ENCODE measurements at places on chromosomes 3 and 15.
A peak's percentile ranks its signal among the peaks of the same experiment; 100 is the strongest.

- DNase-seq: no peak
These were observed 917.5 kb downstream of the FHIT start for GRCh38 chr3:60333710-60334109.

DNA sequence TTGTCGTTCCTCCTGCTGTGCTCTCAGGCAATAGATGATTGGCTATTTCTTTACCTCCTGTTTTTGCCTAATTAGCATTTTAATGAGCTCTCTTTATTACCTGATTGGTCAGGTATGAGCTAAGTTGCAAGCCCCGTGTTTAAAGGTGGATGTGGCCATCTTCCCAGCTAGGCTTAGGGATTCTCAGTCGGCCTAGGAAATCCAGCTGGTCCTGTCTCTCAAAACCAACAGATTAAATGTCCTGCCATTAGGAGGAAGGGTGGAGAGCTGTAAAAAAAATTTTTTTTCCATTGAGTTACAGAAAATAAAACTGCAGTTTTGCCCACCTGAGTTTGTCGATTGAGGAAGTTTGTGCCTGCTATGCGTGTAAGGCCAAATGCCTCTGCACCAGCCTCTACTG lies 5.4 kb upstream of the ACSBG1 start:
- DNase-seq: no peak

DNA sequence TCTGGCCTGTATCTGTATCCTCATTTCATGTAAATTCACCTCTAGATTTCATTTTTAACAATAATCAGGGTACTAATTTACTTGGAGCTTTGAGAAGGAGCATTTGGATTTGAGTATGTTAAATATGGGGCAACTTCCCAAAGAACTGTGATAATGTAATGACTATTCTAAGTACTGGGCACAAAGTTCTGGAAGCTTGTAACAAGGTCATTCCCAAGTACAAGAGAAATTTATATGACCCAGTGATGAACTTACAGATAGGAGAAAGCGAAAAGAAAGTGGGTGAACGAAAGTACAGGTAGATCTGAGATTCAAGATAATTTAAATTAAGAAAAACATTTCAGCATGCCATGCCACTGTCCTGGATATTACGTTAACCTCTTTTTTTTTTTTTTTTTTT lies 93.8 kb downstream of the MYO5A start:
- DNase-seq: no peak

DNA sequence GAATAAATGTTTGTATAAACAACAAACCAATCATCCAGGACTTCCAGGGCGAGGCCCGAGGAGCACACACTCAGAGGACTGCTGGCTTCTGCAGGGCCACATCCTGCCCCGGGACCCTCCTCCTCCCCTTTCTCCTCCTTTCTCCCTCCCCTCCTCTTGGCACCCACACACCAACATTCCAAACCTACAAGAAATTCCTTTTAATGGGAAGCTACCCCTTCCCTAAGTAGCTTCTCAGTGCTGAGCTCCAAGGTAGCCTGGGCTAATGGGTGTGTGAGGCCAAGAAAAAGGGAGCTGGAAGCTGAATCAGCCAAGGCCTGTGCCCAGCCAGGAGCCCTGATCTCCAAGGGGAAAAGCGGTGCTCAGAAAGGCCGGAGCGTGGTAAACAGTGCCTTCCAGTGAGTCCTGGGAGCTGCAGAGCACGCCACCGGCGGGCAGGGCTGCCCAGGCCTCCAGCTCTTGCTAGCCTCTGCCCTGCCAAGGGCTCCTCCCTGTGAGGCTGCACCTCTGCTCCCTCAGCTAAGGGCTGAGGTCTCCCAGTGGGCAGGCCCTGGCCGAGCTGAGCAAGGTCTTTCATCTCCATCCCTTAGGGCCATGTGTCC lies 3.9 kb downstream of the ITIH3 start:
- no peak for DNase-seq

GRCh38 chr3:153396581-153396980 lies 234.6 kb downstream of the RAP2B start:
- no peak for DNase-seq

- DNase-seq: no peak
These were observed 257.7 kb upstream of the UBE2E1 start for GRCh38 chr3:23547905-23548650.

DNA sequence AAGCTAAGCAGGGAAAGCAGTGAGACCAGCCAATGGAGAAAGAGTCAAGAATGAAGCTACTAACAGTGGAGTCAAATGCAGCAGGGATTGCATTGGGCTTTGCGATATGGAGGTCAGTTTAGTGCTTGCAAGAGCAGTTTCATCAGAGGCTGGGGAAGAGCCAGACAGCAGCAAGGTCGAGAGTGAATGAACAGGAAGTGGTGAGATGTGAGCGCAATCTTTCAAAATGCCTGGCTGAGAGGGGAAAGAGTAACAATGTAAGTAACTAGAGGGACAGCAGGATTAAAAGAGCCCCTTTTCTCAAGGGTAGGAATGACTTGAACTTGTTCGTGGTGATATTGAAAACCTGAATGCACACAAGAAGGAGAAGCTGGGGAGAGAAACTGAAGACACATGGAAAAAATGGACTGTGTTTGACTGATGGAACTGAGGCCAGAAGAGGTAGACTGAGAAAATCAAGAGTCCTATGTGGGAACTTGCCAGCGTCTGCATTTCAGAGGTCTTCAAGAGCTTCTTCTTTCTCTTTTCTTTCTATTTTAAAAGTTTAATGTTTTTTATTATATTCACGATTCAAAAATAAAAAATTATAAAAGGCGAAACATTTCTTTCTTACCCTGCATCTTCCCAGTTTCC lies 30.6 kb upstream of the GPR160 start:
- DNase-seq: peak; percentile 15

DNA sequence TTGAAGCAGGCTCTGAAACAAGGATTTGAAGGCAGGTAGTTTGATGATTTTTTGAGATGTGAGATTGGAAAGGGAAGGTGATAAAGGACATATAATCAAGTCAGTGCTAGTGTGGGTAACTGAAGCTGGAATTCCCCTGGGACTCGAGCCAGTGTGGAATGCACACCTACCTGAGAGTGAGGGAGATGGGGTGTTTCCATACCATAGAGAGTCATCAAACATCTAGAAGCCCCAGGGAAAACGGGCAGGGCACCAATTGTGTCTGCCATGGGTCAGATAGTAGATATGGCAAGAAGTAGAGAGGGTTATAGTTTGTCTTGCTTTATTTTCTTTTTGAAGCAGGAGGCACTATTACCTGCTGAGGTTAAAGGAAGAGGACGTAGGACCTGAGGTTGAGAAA lies 120.0 kb downstream of the SSR3 start:
- no peak for DNase-seq

- DNase-seq: no peak
These were observed 279.6 kb downstream of the LSAMP start for GRCh38 chr3:116165641-116166040.

GRCh38 chr3:134337511-134338200 lies 36.6 kb downstream of the AMOTL2 start:
- no peak for DNase-seq

DNA sequence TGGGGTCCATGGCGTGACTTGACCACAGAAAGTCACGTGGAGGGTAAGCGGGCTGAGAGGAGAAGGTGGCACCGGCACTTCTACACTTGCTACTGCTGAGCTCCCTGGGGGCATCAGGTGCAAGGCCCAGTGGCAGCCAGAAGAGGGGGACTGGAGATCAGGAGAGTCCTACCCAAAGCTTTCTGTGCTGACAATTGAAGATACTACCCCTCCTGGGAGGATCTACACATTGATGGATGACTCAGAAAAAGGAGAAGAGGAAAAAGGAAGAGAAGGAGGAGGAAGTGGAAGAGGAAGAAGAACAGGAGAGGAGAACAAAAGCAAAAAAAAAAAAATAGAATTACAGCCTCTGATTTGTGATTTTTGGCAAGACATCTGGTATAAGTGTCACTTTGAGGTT lies 41.2 kb downstream of the MYO5C start:
- DNase-seq: no peak

DNA sequence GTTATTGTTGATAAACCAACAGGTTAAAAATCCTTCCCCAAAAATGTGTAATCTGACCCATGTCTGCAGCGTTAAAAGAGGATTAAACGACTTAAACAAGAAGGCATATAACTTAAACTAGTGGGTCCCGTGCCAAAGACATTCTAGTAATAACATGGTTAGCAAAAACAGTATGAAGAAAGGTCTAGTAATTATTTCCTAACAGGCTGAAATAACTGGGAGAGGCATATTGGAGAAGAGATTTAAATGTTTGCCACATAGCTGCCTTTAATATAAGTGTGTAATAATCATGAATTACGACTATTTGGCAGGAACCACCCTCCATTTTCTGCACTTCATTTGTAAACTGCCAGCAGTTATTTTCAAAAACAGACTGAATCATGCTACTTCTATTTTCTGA lies 67.7 kb upstream of the CSPG5 start:
- DNase-seq: peak; percentile 15

DNA sequence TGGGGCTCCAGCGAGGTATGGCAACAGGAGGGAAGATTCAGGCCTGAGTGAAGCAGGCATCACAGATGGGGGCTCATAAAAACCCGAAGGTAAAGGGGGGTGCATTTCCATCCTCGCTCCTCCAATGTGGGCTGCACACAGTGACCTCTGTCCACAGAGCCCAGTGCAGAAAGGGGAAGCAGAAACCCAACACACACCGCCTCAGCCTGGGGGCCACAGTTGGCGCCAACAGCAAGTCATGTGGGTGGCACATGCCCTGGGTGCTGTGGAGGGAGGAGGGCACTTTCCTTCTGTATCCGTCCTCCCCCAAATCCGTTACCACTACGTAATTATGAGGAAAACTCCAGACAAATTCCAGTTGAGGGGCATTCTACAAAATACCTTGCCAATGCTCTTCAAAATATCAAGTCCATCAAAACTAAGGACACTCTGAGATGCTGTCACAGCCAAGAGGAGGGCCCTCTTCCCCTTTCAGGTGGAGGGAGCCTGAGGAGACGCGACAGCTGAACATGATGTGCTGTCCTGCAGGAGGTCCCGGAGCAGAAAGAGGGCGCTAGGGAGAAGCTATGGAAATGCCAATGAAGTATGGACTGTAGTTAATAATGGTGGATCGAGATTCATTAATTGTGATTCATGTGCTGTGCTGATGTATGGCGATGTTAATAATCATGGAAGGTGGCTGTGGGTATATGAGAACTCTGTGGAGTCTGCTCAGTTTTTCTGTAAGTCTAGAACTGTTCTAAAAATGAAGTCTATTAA lies 16.4 kb downstream of the APBA2 start:
- no peak for DNase-seq

- DNase-seq: no peak
These were observed 400.0 kb downstream of the FOXP1 start for GRCh38 chr3:71183549-71183948.

GRCh38 chr3:188955919-188956318 lies 215.9 kb upstream of the TPRG1 start:
- DNase-seq: no peak

GRCh38 chr15:60912984-60913697 lies 316.0 kb downstream of the RORA start:
- DNase-seq: no peak

- no peak for DNase-seq
These were observed 366.8 kb upstream of the UMPS start for GRCh38 chr3:124363476-124363875.

GRCh38 chr3:16148783-16149182 lies 25.7 kb upstream of the GALNT15 start:
- DNase-seq: peak; percentile 73

- no peak for DNase-seq
These were observed 272.9 kb downstream of the TBC1D5 start for GRCh38 chr3:17469520-17469919.

DNA sequence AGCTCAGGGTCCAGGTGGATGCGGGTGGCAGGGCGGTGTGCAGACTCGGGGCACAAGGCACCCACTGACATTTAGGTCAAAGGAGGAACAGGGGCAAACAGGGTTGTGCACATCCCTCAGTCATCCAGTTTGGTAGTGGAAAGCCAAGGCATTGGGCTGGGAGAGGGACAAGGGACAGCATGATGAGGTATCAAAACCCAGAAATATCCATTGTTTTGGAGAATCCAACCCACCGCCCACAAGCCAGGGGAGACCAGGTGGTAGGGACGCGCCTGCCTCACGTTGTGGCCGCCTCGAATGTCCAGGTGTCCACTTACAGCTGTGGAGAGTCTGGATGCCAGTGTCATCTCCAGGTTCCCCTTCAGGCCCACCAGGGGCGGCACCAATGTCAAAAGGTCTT lies 33.3 kb downstream of the SLC41A3 start:
- DNase-seq: no peak

DNA sequence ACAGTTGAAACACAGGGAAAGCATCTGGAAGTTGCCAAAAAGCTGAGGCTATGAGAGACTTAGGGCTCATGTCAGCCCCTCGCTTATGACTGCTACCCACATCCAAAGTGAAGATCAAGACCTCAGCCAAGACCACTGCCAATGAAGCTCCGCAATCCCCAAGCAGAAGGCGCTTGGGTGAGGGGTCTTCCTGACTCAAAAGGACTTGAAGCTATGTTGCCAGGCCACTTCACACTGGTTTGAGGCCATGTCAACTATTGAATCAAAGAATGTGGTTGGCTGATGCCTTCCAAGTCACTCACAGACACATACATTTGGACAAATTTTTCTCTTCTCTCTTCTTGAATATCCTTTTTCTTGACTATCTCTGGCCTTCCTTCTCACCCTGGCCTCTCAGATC lies 928 bp upstream of the CCR4 start:
- no peak for DNase-seq

GRCh38 chr3:32399030-32399620 lies 7.5 kb downstream of the CMTM7 start:
- no peak for DNase-seq

DNA sequence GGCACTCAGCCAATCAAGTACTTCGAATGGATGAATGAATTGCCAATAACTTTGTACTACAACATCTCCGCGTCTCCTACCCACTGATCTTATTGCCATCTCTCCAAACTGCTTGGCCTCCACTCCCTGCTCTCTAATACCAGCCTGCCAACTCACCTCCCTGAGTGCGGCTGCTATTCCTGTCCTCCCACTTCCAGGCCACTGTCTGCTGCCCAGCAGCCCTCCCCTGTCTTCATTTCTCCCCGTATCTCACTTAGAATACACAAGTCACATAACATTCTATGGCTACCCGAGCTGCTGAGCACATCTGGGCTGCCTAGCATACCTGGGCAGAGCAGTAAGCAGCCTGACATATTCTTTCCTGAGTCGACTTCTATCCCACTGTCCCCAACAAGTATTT lies 149.9 kb upstream of the LRTM1 start:
- no peak for DNase-seq

DNA sequence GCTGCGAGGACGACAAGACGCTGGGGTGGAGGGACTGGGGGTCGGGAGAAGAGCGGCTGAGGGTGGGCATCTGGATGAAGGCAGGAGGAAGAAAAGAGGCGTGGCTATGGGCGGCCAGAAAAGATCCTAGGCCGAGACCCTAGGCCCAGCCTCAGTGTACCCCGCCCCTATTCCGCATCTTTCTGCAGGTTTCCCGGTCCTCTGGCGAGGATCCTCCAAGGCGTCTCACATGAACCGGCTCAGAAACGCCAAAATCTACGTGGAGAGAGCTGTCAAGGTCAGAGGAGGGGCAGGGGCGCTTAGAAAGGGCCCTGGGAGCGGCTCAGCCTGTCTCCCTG lies 340 bp downstream of the TTLL3 start:
- no peak for DNase-seq

GRCh38 chr3:52453496-52454249 lies at the start of gene TNNC1:
TNNC1 (minus strand) TSS chr3:52454041; CDS start chr3:52454015, 26 bp downstream.
- DNase-seq: no peak
